GOT3 (cell line): ENCODE measurements at places on chromosomes 12 and 14.

DNA sequence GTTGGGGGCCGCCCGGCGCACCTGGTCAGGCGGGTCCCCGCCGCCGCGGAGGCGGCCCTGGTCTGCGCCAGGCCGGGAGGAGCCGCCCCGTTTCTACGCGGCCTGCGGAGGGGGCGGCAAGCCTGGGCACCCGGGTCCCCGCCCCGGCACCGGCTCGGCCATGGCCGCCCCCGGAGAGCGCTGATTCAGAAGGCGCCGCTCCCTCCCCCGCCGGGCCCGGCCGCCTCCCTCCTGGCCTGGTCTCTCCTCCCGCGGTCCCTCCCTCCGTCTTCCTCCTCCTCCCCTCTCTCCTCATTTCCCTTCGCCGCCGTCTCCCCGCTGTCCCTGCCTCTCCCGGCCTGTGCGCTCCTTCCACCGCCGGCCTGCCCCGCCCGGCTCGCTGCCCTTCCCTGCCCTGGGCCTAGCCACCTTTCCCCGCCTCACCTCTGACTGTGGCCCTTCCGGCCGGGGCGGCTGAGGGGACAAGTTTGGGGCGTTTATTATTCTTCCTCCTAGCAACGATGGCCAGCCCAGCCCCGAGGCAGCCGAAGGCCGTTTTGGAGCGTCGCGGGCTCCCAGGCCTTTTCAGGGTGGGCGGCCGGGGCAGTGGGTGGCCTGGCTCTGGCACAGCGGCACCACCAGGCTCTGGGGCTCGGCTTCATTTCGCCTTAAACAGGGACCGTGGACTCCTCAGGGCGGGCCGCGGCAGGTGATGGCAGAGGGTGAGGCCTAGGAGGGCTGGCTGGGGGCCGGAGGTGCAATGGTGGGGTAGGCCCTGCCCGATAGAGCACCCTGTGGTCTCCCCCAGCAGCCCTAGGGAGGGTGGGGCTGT, 768 bp downstream of the CEP170B start:
- DNase-seq, result peak; percentile 4

DNA sequence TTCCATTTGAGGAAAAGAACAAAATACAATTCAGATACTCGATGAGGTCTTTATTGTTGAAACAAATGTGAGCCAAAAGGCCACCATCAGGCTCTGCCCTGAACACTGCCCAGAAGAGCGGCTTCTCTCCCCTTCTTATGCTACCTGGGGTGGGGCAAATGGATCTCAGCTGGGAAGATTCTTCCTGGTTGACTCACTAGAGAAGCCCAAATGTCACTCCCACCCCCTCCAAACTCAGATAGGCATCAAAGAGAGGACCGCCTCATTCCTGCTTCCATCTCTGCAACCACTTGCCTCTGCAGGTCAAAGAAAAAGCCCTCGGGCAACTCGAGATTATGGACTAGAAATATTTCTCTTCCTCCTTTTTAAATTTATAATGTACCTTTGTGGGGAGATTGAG, 55.8 kb downstream of the TBX3 start:
- DNase-seq, result no peak

DNA sequence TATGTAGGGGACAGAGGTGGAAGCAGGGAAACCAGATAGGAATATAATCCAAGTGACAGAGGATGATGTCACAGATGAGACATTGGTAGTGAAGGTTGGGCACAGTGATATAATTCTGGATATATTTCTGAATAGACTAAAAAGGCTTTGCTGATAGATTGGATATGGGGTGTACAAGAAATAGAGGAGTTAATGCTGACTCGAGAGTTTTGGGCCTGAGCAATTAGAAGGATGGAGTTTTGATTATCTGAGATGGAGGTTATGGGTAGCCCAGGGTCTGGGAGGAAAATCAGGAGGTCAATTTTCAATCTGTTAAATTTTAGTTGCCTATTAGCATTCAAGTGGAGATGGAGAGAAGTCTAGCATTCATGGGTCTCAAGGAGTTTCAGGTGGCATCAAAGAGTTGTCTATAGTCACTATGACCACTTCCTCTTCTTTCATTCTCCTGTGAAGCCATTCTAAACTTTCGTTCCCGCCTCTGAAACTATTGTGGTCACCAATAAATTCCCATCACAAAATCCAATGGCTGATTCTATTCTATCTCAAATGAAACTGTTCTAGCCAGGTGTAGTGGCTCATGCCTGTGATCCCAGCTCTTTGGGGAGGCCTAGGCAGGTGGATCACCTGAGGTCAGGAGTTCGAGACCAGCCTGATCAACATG, 10.6 kb upstream of the ANO6 start:
- DNase-seq, result no peak

DNA sequence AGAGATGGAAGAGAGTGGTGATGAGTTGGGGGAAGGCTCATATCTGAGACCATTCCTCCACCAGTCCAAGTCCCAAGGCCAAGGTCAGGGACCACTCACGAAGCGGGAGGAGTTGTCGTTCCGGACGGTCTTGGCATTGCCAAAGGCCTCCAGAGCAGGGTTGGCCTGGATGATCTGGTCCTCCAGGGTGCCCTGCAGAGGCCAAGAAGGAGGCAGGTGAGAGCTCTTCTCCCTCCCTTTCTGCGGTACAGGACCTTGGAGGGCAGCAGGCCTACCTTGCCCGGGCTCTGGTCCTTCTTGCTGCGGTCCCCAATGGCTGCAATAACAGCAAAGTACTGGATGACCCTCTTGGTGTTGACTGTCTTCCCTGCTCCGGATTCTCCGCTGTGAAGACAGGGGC, 4.0 kb downstream of the MYH7 start:
- DNase-seq, result no peak

- DNase-seq, result no peak
These were observed 8.1 kb downstream of the CIT start for GRCh38 chr12:119868992-119869391.
